ENCODE measurements at places on chromosomes 4 and X.

- peak; percentile 75 for DNase-seq
Measured at GRCh38 chr4:17324386-17324830, 187.5 kb downstream of the QDPR start.

GRCh38 chr4:114857831-114858230 is 255.6 kb downstream of the NDST4 start:
- no peak for DNase-seq

- no peak for DNase-seq
Measured at GRCh38 chr4:84147831-84148230, 351.3 kb downstream of the NKX6-1 start.

- DNase-seq, result no peak
Measured at GRCh38 chr4:133995243-133995960, 206.2 kb downstream of the PABPC4L start.

GRCh38 chr4:152200511-152201333 is 335.2 kb downstream of the FBXW7 start:
- DNase-seq, result no peak

DNA sequence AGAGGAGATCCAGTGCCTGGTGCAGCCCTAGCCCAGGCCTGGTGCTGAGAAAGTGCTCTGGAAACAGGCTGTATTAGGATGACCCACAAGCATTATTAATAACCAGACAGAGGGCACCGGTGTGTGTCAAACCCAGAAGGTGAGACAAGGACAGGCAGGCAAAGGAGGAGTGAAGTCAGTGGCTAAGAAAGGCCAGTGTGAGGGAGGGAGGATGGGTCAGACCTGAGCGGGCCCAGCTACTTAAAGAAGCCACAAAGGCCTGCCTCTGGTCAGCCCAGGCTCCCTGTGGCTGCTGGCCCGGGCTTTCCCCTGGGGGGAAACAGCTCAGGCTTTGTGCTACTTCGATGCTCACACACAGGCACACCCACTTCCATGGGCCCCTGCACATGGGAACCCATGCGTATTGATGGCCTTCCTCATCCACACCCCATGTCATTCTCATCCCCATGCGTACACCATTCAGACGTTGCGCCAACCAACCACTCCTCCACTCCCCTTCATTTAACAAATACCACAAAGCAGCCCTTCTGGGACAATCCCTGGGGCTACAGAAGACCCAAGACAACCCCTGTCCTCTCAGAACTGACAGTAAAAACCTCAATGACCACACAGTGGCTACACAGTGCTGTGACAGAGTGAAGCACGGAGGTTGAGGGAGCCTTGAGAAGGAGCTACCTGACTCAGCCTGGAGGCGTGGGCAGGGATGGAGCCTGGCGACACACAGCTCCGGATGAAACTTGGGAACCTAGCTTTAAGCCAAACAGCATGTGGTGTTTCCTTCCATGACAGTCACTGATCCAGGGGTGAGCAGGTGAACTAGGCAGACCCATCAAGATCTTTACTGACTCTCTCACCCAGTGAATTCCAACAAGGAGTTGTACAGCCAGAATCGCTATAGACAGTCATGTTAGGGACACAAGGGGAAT is 24.9 kb upstream of the MTM1 start:
- no peak for DNase-seq

GRCh38 chr4:11487868-11488544 is 59.3 kb upstream of the HS3ST1 start:
- DNase-seq, result no peak

GRCh38 chrX:13366698-13367097 is 46.8 kb upstream of the ATXN3L start:
- DNase-seq, result no peak

DNA sequence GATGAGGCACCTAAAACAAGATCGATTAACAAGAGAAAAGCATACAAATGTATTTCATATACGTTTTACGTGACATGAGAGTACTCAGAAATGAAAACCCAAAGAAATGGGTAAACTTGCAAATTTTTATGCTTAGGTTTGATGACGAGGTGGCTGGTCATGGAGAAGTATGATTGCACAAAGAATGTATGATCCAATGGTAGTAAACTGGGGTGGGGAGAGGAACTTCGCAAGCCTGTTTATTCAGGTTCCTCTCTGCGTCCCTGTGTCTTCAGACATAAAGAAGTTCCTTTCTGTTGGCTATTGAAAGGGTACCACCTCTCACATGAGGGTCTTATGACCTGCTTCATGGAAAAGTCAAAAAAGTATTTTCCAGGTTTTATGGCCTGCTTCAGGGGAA is 309.2 kb downstream of the BCOR start:
- DNase-seq, result no peak

GRCh38 chr4:101230801-101231426 is 116.4 kb downstream of the PPP3CA start:
- DNase-seq, result peak; percentile 9

GRCh38 chr4:7196288-7196651 is 3.9 kb downstream of the SORCS2 start:
- no peak for DNase-seq

- DNase-seq, result peak; percentile 10
Measured at GRCh38 chr4:57410331-57411052, 300.3 kb upstream of the IGFBP7 start.

DNA sequence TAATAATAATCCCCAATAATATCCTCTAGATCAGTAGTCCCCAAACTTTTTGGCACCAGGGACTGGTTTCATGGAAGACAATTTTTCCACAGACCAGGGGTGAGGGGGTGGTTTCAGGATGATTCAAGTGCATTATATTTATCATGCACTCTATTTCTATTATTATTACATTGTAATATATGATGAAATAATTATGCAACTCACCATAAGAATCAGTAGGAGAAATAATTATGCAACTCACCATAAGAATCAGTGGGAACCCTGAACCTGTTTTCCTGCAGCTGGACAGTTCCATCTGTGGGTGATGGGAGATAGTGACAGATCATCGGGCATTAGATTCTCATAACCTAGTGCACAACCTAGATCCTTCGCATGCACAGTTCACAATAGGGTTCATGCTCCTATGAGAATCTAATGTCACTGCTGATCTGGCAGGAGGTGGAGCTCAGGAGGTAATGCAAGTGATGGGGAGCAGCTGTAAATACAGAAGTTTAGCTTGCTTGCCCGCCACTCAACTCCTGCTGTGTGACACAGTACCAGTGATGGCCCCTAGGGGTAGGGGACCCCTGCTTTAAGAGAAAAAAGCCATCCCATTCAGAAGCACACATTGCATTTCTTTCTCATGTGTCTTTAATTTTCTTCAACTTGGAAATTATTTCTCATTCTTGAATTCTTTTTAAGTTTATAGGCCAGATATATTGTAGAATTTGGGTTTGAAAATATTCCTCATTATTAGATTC is 16.0 kb upstream of the SH3RF1 start:
- DNase-seq, result peak; percentile 29

DNA sequence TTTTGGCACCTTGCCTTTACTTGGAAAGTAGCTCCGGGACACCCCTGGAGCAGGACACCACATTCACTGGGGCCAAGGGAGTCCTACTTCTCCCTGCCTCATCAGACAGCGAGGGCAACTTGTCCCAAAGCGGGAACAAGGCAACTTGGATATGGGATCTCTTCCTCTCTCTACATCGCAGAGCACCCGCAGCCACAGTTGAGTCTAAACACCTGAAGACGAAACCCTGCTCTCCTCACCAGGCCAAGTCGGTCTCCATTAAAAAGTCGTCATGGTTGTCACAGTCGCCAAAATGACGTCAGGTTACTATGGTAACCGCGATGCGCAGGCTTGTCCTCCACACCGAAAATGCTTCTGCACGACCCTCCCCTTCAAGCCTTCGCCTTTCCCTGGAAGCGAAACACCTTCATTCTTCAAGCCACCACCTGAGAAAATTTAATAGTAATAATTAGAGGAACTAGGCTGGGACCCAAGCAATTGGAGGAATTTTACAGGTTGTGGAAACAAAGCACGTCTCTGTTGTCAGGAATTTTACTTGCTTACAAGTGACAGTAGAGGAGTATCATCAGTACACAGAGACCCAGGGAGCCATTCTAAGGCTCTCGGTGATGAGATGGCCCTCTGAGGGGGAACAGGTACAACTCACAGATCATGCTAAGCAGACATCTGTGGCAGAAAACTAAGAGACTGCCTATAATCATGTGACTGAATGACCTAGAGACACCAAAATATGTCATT is 30.5 kb upstream of the TCEAL4 start:
- peak; percentile 71 for DNase-seq

DNA sequence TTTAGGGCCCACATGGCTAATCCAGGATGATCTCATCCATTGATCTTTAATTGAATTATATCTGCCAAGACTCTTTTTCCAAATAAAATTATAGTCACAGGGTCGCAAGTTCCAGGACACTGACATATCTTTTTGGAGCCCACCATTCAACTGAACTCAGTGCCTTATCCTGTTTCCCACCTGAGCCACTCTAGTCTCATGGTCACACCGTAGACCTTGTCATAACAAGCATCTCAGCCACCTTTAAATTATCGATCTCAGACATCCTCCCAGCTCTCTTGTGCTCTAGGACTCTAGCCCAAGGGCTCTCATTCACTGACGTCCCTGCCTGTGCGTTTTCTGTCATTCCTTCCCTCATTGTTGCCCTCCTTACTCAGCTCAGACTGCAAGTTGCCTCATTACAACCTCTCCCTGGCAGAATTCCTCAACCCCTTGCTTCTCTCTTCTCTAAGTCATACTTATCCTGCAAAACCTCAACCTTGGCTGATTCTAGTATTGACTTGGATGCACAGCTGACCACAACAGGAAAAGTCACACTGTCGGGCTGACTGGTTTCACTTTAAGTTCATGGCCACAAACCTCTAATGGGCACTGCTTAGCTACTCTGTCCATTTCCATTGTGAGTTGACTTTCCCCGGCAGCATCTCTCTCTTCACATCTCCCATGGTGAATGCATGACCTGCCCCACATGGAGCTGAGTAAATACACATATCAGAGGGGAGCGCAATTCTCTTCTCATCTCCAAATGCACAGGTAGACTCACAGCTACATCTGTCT is 91.0 kb upstream of the TRIM2 start:
- peak; percentile 45 for DNase-seq

GRCh38 chr4:106289737-106290136 is 26.3 kb downstream of the TBCK start:
- DNase-seq, result no peak

GRCh38 chr4:10164877-10165283 is 48.3 kb upstream of the WDR1 start:
- DNase-seq, result peak; percentile 71

DNA sequence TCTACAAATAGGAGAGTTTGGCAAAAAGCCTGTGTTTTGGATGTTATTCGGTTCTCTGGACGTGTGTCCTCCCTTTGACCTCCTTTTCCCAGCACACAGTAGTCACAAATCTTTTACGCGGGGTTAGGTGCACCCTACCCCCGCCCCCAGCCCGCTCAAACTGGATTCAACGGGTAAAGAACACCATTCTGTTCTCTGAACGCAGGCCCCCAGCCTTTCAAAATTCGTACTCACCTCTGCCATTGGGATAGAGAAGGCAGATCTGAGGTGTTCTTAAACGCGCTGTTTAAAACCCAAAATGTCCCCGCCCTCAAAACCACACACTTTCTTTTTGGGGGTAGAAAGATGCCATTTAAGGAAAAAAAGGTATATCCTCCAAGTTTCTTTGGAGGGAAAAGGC is 2.7 kb downstream of the LEF1 start:
- DNase-seq, result no peak

DNA sequence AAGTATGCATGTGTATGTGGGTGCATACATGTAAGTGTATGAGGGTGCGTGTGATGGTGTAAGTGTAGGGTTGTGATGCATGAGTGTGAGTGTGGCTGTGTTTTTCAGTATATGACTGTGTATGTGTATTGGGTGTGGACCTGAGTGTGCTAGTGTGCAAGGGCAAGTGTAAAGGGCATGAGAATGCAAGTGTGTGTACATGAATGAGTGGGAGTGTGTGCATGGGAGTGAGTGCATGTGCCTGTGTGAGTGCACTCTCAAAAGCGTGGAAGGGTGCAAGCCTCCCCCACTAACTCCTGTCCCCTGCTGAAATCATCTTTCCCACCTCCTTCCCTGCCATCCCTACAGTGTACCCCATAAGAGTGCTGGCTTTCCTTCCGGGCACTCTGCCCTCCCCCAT is 225.1 kb upstream of the PRKX start:
- no peak for DNase-seq

DNA sequence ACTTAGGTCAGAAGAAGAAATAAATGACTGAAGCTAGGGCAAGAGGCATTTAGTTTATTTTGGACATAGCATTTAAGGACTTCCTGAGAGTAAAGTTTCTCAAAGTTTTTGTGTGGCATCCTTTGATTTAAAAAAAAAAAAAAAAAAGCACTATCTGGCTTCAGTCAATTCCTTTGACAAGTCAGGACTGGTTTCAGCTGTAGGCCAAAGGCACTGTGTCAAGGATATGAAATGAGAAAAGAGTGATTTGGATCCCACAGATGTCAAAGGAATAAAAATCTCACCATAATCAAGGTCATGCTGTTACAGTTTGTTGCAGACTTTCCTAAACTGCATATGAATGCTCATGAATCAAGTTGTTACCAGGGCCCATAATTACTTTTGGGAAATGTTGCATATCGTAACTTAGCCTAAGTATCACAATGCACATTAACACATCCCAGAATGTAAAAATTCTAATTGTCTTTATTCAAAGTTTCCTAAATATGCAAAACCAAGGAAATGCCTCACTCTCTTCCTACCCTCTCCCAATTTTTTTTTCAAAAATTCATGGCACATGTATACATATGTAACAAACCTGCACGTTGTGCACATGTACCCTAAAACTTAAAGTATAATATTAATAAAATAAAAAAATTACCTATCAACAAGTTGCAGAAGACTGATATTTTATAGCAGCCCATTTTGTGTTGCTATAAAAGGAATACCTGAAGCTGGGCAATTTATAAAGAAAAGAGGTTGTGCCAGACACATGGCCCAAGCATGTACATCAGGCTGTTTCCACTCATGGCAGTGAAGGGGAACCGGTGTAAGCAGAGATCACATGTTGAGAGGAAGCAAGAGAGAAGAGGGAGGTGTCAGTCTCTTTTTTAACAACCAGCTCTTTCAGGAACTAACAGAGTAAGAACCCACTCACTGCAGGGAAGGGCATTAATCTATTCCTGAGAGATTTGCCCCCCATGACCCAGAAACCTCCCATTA is 33.7 kb upstream of the ADAMTS3 start:
- DNase-seq, result no peak

DNA sequence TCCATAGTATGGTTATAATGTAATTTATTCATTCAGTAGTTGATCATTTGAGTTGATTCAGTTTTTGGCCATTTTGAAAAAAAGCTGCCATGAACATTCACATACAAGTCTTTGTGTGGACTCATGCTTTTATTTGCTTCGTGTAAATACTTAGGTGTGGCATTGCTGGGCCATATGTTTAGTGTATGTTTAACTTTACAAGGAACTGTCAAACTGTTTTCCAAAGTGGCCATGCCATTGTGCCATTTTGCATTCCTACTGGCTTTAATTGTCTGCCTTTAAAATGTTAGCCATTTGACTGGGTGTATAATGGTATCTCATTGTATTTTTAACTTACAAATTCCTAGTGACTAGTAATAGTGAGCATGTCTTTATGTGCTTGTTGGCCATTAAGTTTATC is 8.8 kb downstream of the MTM1 start:
- DNase-seq, result no peak

- no peak for DNase-seq
Measured at GRCh38 chrX:13906093-13906492, 89.2 kb upstream of the GPM6B start.

Measured in EH (cell line).